ENCODE measurements at places on chromosomes 1 and 21.
A peak's percentile ranks its signal among the peaks of the same experiment; 100 is the strongest.

- H3K4me3 ChIP-seq, result peak overlapping the region; percentile 84
- DNase-seq, result peak; percentile 80
- peaks cover 10% of the 10 kb centered on the region for H3K4me1 ChIP-seq
- H3K27me3 ChIP-seq, result peaks cover 63% of the 10 kb centered on the region
Observed at GRCh38 chr1:20486457-20487235, 636 bp upstream of the CAMK2N1 start.

GRCh38 chr1:161498646-161499045 is 6.6 kb upstream of the FCGR2A start:
- DNase-seq, result no peak
- no peaks in the 10 kb centered on the region for H3K4me1 ChIP-seq
- no peaks in the 10 kb centered on the region for H3K36me3 ChIP-seq
- peaks cover 90% of the 10 kb centered on the region for H3K27me3 ChIP-seq

GRCh38 chr1:221343136-221343535 is 398.8 kb downstream of the DUSP10 start:
- H3K4me1 ChIP-seq, result no peaks in the 10 kb centered on the region
- H3K36me3 ChIP-seq, result no peaks in the 10 kb centered on the region
- H3K27ac ChIP-seq, result no peak overlapping the region

DNA sequence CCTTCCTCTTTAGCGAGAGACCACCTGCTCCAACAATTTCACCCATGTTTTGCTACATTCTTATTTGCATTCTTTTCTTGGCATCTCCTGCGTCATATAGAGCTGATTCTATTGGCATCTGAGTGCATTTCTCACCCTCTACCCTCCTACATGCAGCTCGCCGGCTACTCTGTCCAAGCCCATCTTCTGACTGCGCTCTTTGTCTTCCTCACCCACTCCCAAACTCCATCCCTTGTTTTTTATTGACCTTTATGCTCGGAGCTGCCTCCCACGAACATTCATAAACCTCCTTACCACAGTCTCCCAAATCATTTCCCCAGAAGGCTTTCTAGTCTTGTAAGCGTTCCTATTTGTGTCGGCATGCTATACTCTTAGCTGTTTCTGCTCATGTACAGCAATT is 33.6 kb upstream of the FMN2 start:
- no peaks in the 10 kb centered on the region for H3K4me1 ChIP-seq
- no peak overlapping the region for H3K27ac ChIP-seq
- DNase-seq, result no peak
- H3K27me3 ChIP-seq, result no peaks in the 10 kb centered on the region
- no peak overlapping the region for H3K4me3 ChIP-seq

GRCh38 chr1:8361198-8361849 is 43.4 kb downstream of the SLC45A1 start:
- no peaks in the 10 kb centered on the region for H3K27me3 ChIP-seq
- H3K36me3 ChIP-seq, result peaks cover 20% of the 10 kb centered on the region
- H3K4me1 ChIP-seq, result peaks cover 5% of the 10 kb centered on the region
- H3K4me3 ChIP-seq, result no peak overlapping the region
- DNase-seq, result no peak

- no peak for DNase-seq
- H3K27ac ChIP-seq, result peak overlapping the region; percentile 66
- H3K4me1 ChIP-seq, result no peaks in the 10 kb centered on the region
- no peaks in the 10 kb centered on the region for H3K27me3 ChIP-seq
- peaks cover 14% of the 10 kb centered on the region for H3K36me3 ChIP-seq
- H3K4me3 ChIP-seq, result peak overlapping the region; percentile 7
Observed at GRCh38 chr1:155379631-155380090, 59.0 kb downstream of the RUSC1 start.

GRCh38 chr1:43199093-43199726 is 27.1 kb downstream of the CFAP57 start:
- DNase-seq, result no peak
- H3K27ac ChIP-seq, result no peak overlapping the region
- H3K4me1 ChIP-seq, result no peaks in the 10 kb centered on the region

DNA sequence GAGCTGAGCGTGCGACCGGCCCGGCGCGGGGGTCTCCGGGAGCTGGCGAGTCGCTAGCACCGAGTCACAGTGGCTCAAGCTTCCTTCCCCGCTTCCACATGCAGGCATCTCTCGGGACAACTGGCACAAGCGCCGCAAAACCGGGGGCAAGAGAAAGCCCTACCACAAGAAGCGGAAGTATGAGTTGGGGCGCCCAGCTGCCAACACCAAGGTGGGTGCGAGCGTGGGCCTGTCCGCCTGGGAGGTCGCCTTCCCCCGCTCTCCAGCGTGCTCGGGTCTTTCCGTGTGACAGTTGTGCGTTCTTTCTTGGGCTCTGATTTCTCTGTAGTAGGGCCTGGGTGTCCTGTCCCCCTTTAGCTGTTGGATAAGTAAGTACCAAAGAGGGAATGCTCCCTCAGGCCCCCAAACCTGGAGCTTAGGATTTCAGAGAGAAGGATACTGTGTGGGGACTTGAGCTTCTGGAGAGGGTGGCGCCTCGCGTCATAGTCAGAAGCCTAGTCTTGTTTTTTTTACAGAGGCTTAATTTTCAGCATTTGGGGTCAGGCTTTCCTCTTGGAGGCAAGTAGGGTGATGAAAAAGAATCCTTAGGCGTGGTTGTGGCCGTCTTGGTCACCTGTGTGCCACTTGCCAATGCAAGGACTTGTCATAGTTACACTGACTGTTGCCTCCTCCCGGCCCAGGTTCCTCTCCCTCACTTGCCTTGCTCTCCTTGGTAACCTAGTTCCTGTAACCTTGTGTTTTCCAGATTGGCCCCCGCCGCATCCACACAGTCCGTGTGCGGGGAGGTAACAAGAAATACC is 790 bp downstream of the RPS8 start:
- peaks cover 31% of the 10 kb centered on the region for H3K36me3 ChIP-seq
- H3K27ac ChIP-seq, result peak overlapping the region; percentile 99
- no peak for DNase-seq
- H3K4me1 ChIP-seq, result peaks cover 31% of the 10 kb centered on the region
- H3K27me3 ChIP-seq, result no peaks in the 10 kb centered on the region
- peak overlapping the region; percentile 97 for H3K4me3 ChIP-seq

GRCh38 chr1:25428475-25429166 is 2.1 kb upstream of the MACO1 start:
- peaks cover 20% of the 10 kb centered on the region for H3K4me1 ChIP-seq
- H3K27me3 ChIP-seq, result no peaks in the 10 kb centered on the region
- peak overlapping the region; percentile 78 for H3K4me3 ChIP-seq
- DNase-seq, result no peak
- H3K36me3 ChIP-seq, result no peaks in the 10 kb centered on the region

DNA sequence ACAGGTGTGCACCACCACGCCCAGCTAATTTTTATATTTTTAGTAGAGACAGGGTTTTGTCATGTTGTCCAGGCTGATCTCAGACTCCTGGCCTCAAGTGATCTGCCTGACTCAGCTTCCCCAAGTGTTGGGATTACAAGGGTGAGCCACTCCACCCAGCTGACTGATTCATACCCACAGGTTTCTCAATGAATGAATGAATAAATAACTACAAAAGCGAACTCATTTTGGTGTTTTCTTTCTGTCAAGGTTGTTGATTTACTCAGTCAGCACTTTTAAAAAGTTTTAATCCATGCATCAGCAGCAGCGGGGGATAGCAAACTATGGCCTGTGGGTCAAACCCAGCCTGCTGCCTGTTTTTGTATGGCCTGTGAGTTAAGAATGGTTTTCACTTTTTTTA is 217.5 kb downstream of the FAF1 start:
- H3K36me3 ChIP-seq, result peaks cover 3% of the 10 kb centered on the region
- no peaks in the 10 kb centered on the region for H3K4me1 ChIP-seq
- H3K27ac ChIP-seq, result no peak overlapping the region
- no peak for DNase-seq

DNA sequence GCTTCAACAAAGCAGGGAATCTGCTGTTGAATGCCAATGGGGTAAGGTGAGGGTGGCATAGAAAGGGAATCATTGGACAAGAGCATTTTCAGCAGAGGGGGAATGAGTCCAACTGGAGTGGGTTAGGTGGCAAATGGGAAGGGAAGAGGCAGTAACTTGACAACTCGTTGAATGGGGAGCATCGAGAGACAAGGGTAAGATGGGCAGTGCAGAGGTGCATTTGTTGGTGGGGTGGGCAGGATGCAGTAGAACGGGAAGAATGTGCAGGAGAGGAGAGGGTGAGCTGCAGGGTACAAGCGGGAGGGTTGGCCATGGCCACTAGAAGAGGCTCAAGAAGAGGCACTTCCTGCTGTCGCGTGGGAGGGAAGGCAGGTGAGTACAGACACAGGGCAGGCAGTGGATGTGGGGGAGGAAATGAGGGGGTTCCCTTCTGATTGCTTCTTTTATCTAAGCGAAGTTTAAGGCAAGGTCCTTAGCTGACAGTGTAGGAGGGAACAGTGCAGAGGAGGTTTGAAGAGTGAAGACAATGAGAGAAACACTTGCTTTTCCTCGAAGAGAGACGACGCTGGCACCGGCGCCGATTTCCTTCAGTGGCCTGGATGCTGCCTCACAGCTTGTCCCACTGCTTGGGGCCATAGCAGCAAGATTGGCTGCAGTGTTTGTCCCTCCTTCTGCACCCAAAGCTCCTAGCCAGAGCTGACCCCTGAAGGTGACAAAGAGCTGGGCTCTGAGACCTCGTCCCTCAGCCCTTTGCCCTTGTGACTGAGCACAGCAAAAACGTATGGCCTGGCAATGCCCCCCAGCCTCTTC is 3.2 kb upstream of the IKBKE start:
- H3K4me3 ChIP-seq, result peak overlapping the region; percentile 18
- H3K4me1 ChIP-seq, result peaks cover 43% of the 10 kb centered on the region
- H3K36me3 ChIP-seq, result peaks cover 5% of the 10 kb centered on the region
- H3K27ac ChIP-seq, result peak overlapping the region; percentile 11

DNA sequence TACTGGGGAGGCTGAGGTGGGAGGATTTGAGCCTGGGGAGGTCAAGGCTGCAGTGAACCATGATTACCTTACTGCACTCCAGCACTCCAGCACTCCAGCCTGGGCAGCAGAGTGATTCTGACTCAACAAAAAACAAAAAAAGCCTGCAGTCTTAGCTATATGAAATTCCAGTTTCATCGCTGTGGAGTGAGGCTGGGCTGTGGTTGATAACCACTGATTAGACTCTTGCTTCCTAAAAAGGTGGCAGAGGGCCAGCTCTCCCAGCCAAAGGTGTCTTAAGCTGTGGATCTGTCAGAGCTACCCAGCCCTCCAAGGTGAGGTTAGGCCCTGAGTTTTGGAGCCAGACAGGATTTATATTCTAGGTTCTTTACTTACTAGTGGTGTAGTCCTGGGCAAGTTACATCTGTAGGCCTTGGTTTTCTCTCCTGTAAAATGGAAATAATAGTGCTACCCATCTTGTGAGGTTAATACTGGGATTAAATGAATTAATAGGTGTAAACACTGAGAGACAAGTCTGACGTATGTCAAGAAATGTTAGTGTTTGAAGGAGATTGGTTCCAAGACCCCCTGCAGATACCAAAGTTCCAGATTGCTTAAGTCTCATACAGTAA is 35.9 kb downstream of the TMCC2 start:
- H3K4me3 ChIP-seq, result no peak overlapping the region
- H3K4me1 ChIP-seq, result peaks cover 23% of the 10 kb centered on the region
- H3K36me3 ChIP-seq, result no peaks in the 10 kb centered on the region
- DNase-seq, result no peak
- no peaks in the 10 kb centered on the region for H3K27me3 ChIP-seq

DNA sequence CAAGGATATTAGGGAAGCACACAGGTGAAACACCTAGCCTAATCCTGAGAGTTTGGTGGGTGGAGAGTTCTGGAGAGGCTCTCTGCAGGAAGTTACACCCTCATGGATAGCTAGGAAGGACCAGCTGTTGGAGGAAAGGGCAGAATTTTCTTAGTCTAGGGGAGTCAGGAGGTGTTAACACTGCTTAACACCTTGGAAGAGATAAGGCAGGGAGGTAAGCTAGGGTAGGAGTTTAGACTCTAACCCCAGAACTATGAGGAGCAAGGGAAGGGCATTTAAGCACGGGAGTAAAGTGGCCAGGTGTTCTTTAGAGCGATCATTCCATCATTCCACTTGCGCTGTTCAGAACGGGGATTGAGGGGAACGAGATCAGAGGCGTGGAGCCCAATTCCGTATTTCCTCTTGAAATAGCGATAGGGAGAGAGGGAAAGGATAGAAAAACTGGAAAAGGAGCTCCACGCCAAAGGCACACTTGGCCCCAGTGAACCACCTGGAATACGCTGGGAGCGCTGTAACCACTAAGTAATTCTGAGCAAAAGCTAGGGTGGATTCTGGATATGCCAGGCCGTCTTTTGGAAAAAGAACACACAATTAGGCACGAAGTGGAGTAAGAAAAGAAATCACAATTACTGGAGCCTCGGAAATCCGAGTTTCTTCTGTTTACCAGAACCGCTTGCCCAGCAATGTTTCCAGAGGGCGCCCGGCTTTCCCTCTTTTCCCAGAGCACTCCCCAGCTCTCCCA is 1.5 kb upstream of the GPR137B start:
- H3K4me3 ChIP-seq, result peak overlapping the region; percentile 92
- peaks cover 26% of the 10 kb centered on the region for H3K4me1 ChIP-seq
- no peaks in the 10 kb centered on the region for H3K36me3 ChIP-seq
- no peak for DNase-seq
- H3K27me3 ChIP-seq, result peaks cover 49% of the 10 kb centered on the region

DNA sequence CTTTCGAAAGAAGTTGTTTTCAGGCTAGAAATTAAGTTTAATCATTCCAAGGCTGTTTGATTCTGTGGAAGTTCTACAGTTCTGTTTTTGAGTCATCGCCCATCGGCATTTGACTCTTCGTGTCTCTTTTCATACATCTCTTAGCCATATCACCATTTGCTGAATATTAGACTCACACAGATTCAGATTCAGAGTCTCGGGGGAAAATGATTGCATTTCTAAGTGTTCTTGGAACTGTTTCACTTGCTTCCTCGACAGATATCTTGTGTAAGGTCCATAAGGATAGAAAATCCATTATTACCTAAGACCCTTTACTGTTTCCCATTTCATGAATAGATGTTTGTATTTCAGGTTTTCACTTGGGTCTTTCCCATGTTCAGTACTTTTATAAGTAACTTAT is 237.0 kb upstream of the SGIP1 start:
- no peaks in the 10 kb centered on the region for H3K36me3 ChIP-seq
- H3K27me3 ChIP-seq, result no peaks in the 10 kb centered on the region
- H3K4me3 ChIP-seq, result no peak overlapping the region
- no peak for DNase-seq
- H3K4me1 ChIP-seq, result peaks cover 4% of the 10 kb centered on the region

DNA sequence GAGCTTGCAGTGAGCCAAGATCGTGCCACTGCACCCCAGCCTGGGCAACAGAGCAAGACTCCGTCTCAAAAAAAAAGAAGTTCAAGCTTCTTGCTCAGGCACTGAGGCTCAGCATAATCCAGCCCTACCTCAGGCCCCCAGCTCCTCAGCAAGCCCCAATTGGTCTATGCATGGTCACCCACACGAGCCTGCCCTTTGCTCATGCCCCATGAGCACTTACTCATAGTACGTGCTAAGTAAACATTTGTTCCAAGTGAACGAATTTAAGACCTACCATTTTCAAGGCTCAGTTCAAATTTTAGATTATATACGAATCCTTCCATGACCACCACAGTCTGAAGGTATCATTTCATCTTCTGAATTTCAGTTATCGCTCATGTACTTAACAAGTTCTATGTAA is 4.3 kb downstream of the PDZK1 start:
- DNase-seq, result no peak
- H3K27me3 ChIP-seq, result peaks cover 14% of the 10 kb centered on the region
- H3K4me3 ChIP-seq, result no peak overlapping the region
- H3K4me1 ChIP-seq, result peaks cover 14% of the 10 kb centered on the region
